ENCODE measurements at places on chromosomes 4 and X. TPM values are rescaled to one million over a fixed set of nuclear protein-coding genes. Genes with fewer than 3 reads are reported as not detected.

DNA sequence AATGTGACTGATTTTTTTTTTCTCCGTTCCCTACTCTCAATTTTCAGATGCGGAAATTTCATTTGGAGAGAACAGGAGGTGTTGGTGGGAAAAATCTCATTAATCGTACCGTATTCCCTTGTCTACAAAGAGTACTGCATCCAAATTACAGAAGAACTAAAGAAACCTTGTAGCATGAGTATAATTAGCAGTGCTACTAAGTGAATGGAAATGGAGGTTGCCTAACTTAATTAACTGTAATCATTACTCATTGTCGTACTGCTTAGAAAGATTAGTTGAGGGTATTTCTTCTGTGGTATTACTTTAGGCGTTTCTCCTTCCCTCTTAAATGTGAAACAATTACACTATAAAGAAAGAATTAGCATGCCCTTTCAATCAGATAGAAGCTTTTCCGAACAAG, 81.7 kb downstream of the DMD start:
- no peak for DNase-seq
- no peaks in the 10 kb centered on the region for H3K4me1 ChIP-seq
- no peak overlapping the region for H3K4me3 ChIP-seq
- no peaks in the 10 kb centered on the region for H3K27me3 ChIP-seq
- H3K36me3 ChIP-seq = no peaks in the 10 kb centered on the region

GRCh38 chr4:128854433-128854832, 44.9 kb downstream of the JADE1 start:
- no peak for DNase-seq
- H3K27ac ChIP-seq = peak overlapping the region; percentile 18
- H3K27me3 ChIP-seq = no peaks in the 10 kb centered on the region
- H3K36me3 ChIP-seq = peaks cover 65% of the 10 kb centered on the region
- H3K4me1 ChIP-seq = no peaks in the 10 kb centered on the region
- no peak overlapping the region for H3K4me3 ChIP-seq

GRCh38 chr4:83629945-83630721, 94.2 kb downstream of the GPAT3 start:
- H3K27ac ChIP-seq = no peak overlapping the region
- no peaks in the 10 kb centered on the region for H3K36me3 ChIP-seq
- peaks cover 7% of the 10 kb centered on the region for H3K4me1 ChIP-seq

Gene FAM9C
- total RNA-seq = not detected

DNA sequence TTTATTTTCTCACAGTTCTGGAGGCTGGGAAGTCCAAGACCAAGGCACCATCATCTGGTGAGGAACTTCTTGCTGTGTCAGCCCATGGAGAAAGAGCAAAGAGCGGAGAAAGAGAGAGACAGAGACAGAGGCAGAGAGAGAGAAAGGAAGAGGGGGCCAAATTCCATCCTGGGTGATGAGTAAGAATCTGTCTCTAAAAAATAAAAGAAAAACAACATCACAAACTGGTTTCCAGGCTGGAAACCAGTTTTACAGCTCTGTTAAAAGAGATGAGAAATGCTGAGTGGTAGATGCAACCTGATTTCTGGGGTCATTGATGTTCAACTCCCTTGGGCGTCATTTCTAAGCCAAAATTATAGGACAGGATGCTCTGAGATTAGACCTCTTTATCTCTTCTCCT, 72.9 kb downstream of the SHOX start:
- H3K4me3 ChIP-seq = no peak overlapping the region
- H3K36me3 ChIP-seq = no peaks in the 10 kb centered on the region
- no peak overlapping the region for H3K27ac ChIP-seq

- H3K4me1 ChIP-seq = no peaks in the 10 kb centered on the region
- DNase-seq = no peak
- H3K27ac ChIP-seq = no peak overlapping the region
- H3K27me3 ChIP-seq = no peaks in the 10 kb centered on the region
- H3K36me3 ChIP-seq = no peaks in the 10 kb centered on the region
Measured at GRCh38 chr4:108181704-108182103, 13.0 kb upstream of the LEF1 start.

Gene CT45A1
- not detected for total RNA-seq

DNA sequence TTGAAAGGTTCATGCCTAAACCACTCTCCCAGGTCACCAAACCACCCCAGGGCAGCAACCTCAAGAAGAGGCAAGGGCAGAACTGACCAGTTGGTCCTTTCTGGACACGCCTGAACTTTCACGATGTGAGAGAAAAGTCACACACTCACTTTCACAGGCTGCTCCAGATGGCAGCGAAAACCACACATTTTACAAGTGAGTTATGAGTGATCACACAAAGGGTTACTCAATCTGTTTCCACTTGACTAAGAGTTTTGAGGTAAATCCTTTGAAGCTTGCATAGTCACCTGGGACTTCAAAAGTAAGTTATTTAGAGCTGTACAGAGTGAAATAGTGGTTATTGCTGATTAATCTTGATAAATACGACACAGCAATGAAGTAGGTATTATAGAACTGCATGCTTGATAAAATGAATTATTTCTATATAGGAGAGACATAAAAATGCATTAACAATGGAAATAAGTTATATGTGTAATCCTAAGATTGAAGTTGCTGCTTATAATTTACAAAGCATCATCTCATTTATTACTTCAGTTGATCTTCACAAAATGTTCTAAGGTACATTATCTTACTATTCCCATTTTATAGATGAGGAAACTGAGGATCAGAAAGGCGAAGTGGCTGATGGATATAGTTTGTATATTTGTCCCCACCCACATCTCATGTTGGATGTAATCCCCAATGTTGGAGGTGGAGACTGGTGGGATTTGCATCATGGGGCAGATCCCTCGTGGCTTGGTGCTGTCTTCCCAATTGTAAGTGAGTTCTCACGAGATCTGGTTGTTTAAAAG, 103.0 kb upstream of the KLF3 start:
- no peaks in the 10 kb centered on the region for H3K27me3 ChIP-seq
- H3K4me1 ChIP-seq = peaks cover 18% of the 10 kb centered on the region

- no peaks in the 10 kb centered on the region for H3K27me3 ChIP-seq
- H3K36me3 ChIP-seq = no peaks in the 10 kb centered on the region
- peaks cover 8% of the 10 kb centered on the region for H3K4me1 ChIP-seq
- no peak overlapping the region for H3K4me3 ChIP-seq
Measured at GRCh38 chr4:82437285-82438005, 7.1 kb downstream of the ENOPH1 start.

Gene TCEAL2
- 7.7 TPM for total RNA-seq

GRCh38 chrX:85499400-85499799, 119.9 kb upstream of the POF1B start:
- no peaks in the 10 kb centered on the region for H3K36me3 ChIP-seq
- no peak overlapping the region for H3K4me3 ChIP-seq
- H3K27ac ChIP-seq = no peak overlapping the region
- H3K27me3 ChIP-seq = no peaks in the 10 kb centered on the region
- H3K4me1 ChIP-seq = no peaks in the 10 kb centered on the region

GRCh38 chrX:109840585-109840984, 107.5 kb upstream of the ACSL4 start:
- no peaks in the 10 kb centered on the region for H3K36me3 ChIP-seq
- H3K4me1 ChIP-seq = no peaks in the 10 kb centered on the region
- H3K27me3 ChIP-seq = no peaks in the 10 kb centered on the region
- H3K27ac ChIP-seq = no peak overlapping the region

Gene SEPSECS
- 7.3 TPM for total RNA-seq

Gene ZBTB33
- total RNA-seq = 18.6 TPM

DNA sequence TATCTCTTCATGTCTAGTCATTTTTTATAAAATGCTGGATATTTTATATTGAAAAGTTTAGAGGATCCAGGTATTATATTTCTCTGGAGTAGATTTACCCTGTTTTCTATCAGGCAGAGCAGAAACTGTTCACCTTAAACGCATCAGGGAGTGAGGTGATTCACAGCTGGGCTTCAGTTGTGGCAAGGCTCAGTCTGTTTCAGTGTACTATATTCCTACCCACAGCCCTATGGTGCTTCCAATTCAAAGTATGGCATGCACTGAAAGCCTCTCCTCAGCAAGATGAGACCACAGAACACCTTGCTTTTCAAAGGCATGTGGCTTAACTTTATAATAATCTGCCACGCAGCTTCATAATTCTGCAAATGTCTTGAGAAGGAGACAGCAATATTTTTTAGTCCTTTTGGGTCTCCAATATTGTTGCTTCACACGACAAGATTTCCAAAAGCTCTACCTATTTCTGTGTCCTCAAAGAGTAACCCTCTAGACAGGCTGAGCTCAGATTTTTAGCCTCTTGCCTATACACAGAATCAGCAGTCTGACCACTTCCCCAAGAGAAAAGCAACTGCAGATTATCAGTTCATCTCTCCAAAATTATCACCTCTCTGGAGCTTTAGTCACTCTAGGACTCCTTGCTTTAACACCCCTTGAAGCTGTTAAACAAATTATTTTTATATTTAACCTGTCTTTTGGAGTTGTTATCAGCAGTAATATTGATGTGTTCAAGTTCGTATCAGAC, 24.4 kb downstream of the PRDM5 start:
- H3K27ac ChIP-seq = no peak overlapping the region
- no peaks in the 10 kb centered on the region for H3K4me1 ChIP-seq
- H3K27me3 ChIP-seq = no peaks in the 10 kb centered on the region
- no peak for DNase-seq
- H3K4me3 ChIP-seq = no peak overlapping the region

DNA sequence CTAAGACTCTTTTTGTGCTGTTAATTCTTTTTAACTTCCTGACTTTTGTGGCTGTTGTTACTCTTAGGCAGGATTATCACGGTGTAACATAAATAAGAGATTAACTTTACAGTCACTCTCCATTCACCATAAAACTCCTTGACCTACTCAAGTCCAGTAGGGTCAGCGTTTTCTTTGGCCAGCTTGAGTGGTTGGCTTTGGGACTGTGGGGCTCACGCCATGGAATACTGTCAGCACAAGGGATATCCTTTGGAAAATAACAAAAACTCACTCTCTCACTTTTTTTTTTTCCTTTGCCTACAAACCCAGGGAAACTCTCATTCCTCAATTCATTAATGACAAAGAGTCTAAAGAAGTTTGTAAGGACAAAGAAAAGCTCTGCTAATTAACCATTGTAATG, 89.4 kb upstream of the TLL1 start:
- no peak for DNase-seq
- H3K4me1 ChIP-seq = no peaks in the 10 kb centered on the region
- no peaks in the 10 kb centered on the region for H3K36me3 ChIP-seq
- no peaks in the 10 kb centered on the region for H3K27me3 ChIP-seq

DNA sequence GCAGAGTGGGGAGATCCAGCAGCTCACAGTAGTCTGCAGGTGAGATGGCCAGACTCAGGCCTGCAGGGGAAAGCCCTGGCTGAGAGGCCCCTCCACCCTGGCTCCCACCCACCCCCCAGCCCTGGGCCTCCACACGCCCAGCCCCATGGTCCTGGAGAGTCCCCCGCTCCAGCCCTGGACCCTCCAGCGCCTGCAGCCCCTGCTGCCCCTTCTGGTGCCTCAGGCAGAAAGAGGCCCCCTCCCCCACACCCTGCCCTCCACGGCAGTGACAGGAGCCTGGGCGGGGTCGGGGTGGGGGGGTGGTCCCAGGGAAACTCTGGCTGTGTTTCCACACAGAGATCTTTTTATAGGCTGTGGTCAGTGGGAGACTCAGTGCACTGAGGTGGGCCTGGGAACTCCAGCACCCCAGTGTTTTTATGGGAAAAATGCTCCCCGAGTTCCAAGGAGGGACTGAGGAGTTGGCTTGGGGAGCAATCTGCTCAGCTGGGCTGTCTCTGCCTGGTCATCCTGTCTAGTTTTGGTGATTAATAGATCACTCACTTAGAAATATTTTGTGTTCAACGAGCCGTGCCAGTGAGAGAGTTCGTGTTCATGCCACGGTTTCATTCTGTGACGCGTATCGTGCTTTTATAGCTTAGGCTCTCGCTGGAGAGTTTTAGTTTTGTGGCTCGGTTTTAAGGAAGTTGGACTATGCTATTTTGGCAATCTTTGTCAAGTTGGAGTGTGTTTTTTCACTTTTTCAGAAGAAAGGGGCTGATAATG, 53.1 kb upstream of the HGFAC start:
- peak overlapping the region; percentile 84 for H3K27ac ChIP-seq
- DNase-seq = no peak
- no peak overlapping the region for H3K4me3 ChIP-seq
- no peaks in the 10 kb centered on the region for H3K27me3 ChIP-seq
- no peaks in the 10 kb centered on the region for H3K36me3 ChIP-seq
- H3K4me1 ChIP-seq = peaks cover 33% of the 10 kb centered on the region

GRCh38 chr4:183449193-183449882, 4.9 kb downstream of the CDKN2AIP start:
- H3K36me3 ChIP-seq = peaks cover 21% of the 10 kb centered on the region
- H3K27ac ChIP-seq = no peak overlapping the region
- peaks cover 37% of the 10 kb centered on the region for H3K4me1 ChIP-seq

Data from upper lobe of left lung (tissue), 6 donors.